Muscle of leg (tissue), 16 donors: ENCODE measurements at places on chromosomes 5 and 9. TPM values are rescaled to one million over a fixed set of nuclear protein-coding genes. Genes with fewer than 3 reads are reported as not detected.

The PTPN3 gene
- 3.1 TPM for total RNA-seq

The FST gene
- total RNA-seq = 32.4 TPM

The SLIT3 gene
- total RNA-seq = 7.4 TPM

The PCDHB5 gene
- 3.1 TPM for total RNA-seq

GRCh38 chr9:89254773-89255125, 56.2 kb upstream of the CKS2 start:
- DNase-seq = no peak

GRCh38 chr9:19457693-19458009, 48.8 kb downstream of the ACER2 start:
- DNase-seq = no peak

DNA sequence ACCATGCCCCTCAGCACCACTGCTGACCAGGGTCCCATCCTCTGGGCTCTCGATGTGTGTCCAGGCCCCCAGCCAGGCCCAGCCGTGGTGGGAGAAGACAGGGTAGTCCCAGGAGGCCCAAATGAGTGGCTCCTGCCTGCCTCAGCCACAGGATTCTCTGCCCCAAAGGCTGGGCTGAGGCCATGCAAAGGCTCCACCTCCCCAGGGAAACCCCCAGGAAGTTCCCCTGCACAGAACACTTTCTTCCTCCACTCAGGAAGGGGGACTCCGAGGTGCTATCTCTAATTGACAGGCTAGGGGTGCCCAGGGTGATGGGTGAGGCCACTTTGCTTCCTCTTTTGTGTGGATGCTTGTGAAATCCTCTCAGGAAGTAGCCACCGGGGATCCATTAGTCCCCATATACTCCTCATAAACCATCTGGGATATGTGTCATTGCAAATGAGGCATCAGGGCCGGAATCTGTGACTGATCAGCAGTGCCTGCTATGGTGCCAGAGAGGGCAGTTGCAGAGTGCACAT, 23.1 kb upstream of the TDRD7 start:
- no peak for DNase-seq

GRCh38 chr9:103755441-103755840, 338.7 kb upstream of the SMC2 start:
- DNase-seq = no peak

GRCh38 chr5:159182691-159183090, 26.7 kb downstream of the RNF145 start:
- DNase-seq = peak; percentile 61

DNA sequence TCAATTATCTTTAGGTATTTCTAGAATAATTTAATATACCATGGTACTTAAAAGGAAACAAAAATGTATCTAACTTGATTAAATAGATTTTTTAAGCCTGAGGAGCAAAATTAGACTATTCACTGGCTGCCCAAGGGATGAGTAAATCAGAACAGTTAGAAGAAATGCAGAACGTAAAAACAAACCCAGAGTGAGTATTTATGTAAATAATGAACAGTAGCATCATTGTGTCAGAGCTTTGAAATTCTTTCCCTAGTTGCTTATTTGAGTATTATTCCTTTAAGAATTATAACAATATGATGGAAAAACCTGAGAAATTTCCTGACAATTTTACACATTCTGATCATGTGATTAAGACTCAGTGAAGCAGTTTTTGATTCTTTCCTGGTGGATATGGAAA, 200.9 kb downstream of the GDNF start:
- peak; percentile 33 for DNase-seq

DNA sequence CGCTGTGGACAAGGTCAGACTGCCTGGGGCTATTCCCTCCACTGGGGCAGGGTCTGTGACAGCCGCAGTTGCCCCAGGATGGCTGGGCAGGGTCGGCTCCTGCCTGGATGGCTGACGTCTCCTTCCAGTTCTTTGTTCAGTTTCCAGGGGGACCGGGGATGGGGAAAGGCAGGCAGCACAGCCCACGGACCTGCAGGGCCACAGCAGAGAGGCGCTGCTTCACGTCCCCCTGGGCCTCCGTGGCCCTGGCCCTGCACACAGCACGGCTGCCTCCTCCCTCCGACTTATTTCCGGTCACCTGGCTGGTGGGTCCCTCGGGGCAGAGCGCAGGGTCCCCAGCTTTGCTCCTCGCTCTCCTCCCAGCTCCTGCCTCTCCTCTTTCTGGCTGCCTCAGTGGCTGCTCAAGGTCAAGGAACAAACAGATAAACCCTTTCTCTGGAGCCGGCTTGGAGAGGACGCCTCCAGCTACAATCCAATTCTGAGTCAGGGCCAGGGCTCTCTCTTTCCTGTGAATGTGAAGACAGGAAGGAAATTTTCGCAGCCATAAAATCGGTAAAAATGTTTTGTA, 169.7 kb downstream of the C9orf50 start:
- peak; percentile 87 for DNase-seq

DNA sequence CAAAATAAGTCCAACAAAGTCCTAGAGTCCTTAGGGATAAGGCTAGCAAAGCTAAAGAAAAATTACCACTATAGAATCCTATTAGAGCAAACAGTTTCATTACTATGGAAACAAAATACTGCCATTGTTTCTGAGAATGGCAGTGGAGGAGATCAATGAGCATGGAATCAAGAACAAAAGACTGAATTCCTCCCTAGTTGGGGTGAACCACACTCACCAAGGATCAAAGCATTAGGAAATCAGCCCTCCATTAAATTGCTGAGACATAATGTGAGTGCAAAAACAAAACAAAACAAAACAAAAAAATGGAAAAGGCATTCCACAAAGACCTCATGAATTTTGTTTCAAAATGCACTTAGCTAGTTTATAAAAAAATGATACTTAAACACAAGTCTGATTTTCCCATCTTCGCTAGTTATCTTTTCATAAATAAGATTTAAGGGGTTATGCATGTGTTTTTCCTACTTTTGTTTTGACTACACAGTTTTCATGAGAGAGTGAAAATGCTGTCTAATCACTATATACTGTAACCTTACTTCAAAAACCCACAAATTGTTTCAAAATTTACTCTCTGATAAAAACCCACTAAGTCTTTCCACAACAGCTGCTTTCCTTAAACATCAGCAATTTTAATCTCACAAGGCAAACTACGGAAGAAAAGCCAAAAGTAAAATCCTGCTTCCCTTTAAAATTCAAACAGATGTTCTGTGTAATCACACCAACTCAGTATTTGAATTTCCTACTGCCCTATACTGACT, 9.7 kb downstream of the SERINC5 start:
- DNase-seq = peak; percentile 92

DNA sequence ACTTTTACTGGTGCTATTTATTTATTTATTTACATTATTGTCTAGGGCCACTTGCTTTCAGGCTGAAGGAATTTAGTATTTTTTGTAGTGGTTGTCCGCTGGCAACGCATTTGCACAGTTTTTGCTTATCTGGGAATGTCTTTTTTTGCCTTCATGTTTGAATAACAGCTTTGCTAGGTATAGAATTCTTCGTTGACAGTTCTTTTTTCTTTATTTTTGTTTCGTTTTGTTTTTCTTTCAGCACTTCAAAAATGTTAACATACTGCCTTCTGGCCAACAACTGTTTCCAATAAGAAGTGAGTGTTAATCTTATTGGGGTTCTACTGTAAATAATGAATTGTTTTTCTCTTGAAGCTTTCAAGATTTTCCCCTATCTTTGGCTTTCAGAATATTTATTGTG, 252.7 kb upstream of the TARS1 start:
- DNase-seq = no peak
